Fibroblast of skin of abdomen (primary cell): ENCODE measurements at places on chromosomes 1 and 21.

GRCh38 chr1:22958556-22958955 lies 14.1 kb downstream of the LACTBL1 start:
- no peak for DNase-seq

GRCh38 chr1:75785320-75785982 lies 605 bp upstream of the RABGGTB start:
- DNase-seq: no peak

DNA sequence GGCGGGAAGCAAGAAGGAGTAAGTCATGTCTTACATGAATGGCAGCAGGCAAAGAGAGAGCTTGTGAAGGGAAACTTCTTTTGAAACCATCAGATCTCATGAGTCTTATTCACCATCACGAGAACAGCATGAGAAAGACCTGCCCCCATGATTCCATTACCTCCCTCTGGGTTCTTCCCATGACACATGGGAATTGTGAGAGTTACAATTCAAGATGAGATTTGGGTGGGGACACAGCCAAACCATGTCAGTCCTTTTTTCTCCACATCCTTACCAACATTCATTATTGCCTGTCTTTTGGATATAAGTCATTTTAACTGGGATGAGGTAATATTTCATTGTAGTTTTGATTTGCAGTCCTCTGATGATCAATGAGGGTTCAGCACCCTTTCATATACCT lies 81.0 kb downstream of the DIRAS3 start:
- DNase-seq: no peak

DNA sequence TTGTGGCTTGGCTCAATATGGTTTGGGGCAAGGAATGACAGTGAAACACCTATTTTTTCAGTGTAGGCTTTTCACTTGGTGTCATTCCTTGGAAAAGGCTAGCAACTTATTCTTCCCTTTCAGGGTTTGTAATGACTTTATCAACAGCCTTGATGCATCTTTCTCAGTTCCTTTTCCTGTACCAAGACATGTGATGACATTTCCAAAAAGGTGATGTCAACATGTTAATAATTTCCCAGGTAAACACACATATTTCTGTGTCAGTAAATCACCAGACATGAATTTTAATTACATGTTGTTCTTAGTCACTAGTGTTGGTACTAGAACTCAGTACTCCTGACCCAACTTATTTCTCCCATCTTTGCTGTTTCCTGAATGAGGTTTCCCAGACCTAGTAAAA lies 37.8 kb upstream of the RRP15 start:
- no peak for DNase-seq

DNA sequence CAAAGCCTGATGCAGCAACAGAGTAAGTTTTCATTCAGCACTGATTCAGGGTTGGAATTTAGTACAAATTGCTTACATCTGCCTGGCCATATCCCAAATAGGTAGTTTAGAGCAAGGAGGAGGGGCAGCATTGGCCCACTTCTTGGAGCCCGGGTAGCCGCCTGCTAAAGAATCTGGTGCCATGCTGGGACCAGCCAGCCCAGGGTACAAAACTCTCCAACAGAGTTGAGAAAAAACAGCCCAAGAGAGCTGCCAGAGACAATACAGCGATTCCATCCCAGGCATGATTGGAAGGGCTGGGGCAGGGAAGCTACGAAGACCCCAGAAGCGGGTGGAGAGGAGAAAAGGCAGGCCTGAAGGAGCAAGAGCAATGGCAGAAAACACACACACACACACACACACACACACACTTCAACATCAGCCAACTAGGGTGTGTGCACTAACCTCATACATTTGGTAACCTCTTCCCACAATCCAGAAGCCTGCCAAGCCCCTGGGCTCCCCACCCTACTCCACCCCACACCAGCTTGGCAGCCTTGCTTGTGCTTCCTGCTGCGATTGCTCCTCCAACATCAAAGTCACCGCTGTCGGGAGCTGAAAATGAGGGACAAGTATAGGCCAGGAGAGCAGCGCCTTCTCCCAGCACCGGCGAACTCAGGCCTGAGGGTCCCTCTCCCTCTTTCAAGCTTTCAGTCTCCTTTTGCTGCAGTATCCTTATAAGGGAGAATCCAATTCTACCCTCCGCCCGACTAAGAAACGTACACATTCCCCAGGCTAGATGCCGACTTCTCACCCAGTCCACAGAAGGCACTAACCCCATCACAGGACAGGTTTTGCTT lies 1.2 kb downstream of the PIK3C2B start:
- peak; percentile 52 for DNase-seq

DNA sequence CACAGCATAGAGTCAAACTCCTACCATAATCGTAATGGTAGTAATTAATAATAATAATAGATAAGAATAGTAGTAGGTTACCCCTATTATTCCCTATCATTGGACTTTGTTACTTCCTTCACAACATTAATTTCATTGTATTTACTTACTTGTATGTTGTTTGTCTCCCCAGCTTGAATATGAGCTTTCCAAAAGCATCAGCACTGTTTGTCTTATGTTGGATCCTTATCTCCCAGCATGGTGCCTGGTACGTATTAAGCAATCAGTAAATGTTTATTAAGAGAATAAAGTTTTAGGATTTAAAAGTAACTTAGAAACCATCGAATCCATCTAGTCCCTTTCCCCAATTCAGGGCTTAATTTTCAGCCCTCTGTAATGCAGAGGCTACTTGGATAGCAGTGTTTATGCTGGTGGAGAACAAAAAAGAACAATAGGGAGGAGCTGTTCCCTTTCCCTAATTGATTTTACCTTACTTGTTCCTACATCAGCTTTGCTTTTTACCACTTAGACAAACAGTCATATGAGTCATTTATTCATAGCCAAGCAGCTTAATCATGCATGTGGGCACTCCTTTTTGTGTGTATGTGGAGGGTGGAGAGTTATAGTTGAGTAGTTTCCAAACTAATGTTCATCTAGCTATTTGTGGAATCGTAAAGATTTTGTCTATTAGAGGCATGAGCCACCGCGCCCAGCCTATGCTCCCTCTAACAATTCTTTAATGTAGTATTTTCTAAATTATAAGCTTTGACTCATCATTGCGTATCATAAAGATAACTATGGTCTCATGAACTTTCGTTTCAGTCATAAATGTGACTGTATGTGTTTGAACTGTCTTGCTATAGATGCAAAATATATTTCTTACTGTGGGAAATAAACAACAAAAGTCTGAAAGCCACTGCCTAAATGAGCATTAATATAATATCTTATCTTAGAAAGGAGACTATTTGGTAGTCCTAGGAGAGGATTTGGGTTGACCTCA lies 20.9 kb upstream of the DR1 start:
- DNase-seq: peak; percentile 77

- no peak for DNase-seq
Observed at GRCh38 chr1:95642035-95642434, 408.0 kb downstream of the RWDD3 start.

- DNase-seq: peak; percentile 83
Observed at GRCh38 chr1:164608651-164609057, 49.7 kb downstream of the PBX1 start.

DNA sequence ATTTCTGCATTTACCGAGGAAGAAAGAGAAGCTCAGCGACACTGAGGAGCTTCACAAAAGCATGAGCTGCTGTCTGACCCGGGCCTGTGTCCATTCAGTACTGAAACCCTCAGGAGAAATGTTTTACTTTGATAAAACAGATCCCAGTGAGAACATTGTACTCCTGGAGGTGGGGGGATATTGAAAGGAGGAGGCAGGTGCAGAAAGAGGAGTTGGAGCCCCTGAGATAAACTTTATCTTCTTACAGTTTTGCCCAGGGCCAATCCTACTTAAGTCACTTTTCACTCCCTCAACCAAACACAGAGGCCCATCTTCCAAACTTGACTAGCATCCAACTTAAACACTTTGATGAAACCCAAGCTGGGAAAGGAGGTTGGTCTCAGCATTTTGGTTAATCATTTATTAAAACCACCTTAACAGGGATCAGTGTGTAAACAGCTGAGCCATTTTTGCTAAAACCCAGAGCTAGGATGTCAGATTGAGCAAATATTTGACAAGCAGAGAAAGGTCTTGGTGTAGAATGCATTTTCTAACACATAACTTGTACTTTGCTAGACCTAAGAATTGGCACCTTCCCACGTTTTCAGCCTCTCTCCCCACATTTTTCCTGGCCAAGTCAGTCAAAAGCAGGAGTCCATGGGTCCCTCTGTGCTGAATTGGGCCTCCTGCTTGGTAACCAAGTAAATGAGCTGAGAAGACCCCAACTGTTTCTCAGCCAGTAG lies 32.5 kb upstream of the SARS1 start:
- no peak for DNase-seq

DNA sequence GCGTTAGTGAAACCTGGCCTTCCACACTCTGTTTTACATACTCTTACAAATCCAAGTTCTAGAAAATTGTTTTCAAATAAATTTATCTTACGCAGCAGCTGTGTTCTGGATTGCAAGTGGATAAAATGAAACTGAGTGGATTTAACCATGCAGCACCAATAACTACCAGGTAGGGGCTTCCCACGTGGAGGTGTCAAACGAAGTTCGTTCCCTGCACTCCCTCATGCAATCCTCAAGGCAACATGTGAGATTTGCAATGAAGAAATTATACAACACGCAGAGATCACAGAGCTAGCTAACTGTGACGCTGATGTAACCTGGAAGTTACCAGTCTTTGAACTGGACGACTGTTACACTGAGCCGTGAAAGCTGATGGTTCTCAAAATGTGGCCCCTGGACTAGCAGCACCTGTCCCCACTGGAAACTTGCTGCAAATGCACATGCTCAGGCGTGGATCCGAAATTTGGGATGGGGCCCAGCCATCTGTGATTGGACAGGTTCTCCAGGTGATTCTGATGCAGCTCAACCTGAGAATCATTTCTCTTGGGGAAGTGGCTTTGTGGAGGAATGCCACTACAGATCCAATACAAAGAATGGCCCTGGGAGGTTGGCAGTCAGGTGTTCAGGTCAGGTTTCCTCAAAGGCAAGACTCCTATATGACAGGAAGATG lies 36.3 kb downstream of the RSPH1 start:
- no peak for DNase-seq

- DNase-seq: no peak
Observed at GRCh38 chr1:203907901-203908300, 46.5 kb downstream of the SNRPE start.

GRCh38 chr1:205373022-205373797 lies 16.5 kb upstream of the KLHDC8A start:
- no peak for DNase-seq

- peak; percentile 53 for DNase-seq
Observed at GRCh38 chr1:83931658-83932253, 67.2 kb downstream of the TTLL7 start.

DNA sequence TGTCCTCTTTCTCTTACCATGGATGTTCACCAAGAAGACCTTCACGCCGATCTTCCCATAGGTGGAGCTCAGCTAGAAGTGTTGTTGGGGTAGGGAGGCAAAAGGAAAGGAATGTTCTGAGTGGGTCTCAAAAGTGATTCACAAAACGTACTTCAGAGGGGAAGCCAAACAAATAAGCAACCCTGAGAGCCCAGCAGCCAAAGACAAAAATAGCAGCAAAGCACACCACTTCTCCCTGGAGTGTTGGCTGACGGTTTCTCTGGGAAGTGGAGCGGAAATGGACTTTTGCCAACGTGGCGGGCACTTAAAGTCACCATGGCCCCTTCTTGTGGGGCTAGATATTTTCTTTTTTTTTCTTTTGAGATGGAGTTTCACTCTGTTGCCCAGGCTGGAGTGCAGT lies 23.1 kb downstream of the SLC26A9 start:
- no peak for DNase-seq

- peak; percentile 49 for DNase-seq
Observed at GRCh38 chr1:97832481-97832880, 88.4 kb downstream of the DPYD start.

DNA sequence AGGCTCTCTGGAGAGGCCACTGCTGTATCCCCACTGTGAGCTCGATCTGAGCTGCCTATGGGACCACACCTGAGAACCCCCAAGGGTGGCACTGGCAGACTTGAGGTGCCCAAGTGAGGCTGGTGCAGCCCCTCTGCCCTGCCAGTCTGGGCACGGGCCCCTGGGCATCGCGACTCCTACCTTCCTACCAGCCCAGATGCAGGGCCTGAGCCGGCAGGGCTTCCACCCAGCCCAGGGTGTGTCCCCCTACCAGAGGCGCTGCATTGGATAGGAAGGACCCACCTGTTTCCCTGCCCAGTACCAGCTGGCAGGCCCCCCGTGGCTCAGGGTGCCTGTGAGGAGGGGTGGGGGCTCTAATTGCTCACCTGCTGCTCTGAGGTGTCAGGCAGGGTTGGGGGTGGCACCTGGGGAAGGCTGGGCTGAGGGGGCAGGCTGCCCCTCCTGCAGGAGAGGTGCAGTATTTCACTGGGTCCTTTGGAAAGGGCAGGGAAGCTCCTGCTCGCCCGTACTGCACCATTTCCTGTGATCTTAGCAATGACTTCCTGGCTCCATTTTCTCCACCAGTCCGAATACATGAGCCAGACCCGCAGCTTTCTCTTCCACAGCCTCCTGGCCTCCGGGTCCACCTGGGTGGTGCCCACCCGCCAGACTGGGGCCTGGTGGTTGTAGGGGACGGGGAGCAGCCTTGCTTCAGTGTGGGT lies 11.8 kb downstream of the TP73 start:
- no peak for DNase-seq

DNA sequence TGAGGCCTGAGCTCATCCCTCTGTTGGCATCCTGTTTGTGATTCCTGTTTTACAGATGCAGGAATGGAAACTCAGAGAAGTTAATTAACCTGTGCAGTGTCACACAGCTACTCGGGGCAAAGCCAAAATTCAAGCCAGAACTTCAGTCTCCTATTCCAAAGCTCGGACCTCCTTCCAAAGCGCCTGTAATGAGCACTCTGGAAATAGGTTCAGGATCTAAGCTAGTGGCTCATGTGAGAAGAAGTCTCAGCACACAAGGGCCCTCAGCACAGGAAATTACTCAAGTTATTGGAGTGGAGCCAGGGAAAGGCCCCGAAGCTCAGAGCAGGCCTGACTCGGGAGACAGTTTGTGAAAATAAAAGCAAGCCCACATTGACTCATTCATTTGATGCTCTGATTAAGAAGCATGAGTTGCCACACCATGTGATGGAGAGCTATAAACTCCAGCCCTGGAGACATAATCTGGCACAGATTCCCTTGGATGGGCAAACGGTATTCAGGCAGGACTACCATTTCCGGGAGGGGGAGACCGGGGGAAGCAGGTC lies 50.6 kb upstream of the LYST start:
- DNase-seq: peak; percentile 99

GRCh38 chr1:17080880-17081279 lies 27.0 kb upstream of the SDHB start:
- no peak for DNase-seq

DNA sequence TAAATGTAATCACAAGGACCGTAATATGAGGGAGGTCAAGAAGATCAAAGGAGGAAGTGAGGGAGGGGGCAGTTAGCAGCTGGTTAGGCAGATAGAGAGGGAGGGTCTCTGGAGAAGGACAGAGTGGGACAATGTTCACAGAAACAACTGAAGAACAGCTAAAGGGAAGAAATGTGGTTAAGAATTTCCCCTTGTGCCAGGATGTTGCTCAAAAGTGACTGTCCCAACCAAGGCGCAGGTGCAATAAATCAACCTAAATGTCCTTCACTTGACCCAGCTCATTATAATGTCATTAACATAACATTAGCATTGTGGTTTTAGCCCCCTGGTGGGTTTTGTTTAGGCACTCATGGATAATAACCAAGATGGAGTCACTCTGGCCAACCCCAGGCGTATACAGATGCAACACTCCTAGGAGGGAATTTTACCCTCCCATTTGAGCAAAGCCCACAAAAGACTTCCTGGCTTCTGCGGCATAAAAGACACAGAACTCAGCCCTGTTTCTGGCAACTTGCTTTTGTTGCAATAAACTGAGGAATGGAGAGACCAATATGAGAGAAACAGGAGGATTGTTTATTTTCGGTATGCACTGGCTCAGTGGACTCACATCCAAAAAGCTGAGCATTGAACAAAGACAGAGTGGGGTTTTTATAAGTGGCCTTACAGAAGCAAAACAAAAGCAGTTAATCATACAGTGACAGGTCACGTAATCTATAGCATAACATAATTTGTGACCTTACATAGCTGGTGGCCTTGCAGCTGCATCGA lies 7.3 kb upstream of the CA6 start:
- no peak for DNase-seq
